ENCODE measurements at places on chromosomes 2 and 18.

GRCh38 chr2:237514474-237515130 is 27.6 kb downstream of the MLPH start:
- no peak for DNase-seq

DNA sequence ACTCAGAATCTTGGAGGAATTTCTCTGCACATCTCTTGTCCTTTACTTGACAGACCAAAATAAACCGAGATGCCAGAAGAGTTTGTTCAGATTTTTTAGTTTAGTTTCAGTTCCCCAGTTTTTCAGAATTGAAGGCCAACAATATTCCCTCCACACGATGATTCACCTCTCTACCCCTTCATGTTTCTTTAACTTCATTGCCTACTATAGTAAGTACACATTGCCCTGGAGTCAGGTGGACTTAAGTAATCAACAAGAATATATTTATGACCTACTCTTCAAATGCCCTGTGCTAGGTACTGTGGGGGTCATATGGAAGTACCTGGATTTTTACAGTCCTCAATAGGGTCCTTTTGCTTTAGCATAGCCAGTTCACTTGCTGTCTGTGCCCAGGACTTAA is 79.6 kb upstream of the CTLA4 start:
- peak; percentile 13 for DNase-seq

DNA sequence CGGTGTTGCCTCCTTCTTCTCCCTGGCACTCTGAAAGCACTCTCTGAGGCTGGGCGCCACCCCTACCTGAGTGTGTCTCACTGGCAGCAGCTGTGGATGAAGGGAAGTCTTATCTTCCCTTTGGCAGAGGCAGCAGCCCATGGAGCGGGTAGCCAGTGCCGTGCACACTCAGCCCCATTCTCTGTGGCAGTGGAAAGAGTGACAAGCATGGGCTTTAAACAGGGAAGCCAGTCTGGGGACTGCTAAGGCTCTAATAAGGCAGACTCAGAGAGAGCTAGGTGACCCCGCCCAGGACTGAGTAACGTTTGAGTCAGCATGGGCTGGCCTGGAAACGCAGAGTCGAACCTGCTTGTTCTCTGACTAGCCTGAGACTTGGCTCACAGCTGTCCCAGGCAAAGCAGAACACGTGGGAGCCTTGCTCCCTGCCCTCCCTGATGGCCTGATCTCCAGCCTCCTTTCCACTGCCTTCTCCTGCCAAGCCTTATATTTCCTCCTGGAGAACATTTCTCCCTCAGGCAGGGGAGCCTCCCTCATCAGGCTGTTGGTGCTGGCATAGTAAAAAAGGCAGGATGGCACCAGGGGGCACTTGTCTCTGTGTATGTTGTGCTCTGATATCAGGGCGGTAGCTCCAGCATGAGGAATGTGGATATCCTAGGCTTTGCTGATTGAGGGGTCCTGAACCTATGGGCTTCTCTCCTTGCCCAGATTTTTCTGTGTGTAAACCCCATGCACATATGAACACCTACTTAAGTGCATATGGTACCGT is 93.9 kb upstream of the LGALSL start:
- no peak for DNase-seq

DNA sequence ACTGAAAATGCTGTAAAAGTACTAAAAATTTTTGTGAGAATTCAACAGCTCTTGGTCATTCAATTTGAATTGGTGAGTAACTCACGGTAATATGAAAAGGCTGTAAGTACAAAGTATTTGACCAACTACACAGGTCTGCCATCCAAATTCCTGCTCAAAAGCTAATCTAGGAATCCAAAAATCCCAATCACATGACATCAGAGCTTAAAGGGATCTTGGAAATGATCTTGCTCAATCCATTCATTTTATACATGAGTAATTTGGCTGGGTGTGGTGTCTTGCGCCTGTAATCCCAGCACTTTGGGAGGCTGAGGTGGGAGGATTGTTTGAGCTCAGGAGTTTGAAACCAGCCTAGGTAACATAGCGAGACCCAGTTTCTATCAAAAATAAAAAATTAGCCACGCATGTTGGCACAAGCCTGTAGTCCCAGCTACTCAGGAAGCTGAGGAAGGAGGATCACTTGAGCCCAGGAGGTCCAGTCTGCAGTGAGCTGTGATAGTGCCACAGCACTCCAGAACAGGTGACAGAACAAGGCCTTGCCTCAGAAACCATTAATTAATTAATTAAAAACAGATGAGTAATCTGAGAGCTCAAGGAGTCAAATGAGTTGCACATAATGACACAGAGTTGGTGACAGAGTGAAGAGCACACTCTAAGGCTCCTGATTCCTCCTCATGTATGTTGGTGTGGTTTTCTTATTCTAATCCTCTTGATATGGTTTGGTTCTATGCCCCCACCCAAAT is 19.8 kb downstream of the SPIRE1 start:
- DNase-seq = no peak

GRCh38 chr18:24073791-24074190 is 59.2 kb downstream of the TTC39C start:
- no peak for DNase-seq

- no peak for DNase-seq
Observed at GRCh38 chr2:127094509-127095366, 12.2 kb downstream of the BIN1 start.

DNA sequence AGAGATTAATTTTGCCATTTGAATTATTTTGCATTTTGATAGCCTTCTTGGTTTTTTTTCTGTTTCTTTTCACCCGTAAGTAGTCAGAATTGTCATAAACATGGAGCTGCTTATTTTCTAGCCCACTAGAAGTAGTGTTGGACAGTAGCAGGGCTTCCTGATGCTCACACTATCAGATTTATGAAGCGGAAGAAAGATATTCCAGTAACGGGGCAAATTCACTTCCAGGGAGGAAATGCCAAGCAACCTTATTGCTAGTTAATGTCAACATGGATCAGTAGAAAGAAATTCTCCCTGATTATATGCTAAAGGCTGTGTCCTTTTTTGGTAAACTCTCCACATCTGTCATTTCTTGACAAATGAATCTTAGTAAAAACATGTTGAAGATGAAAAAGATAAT is 19.2 kb upstream of the ADAM23 start:
- DNase-seq = no peak

GRCh38 chr18:48356909-48357631 is 52.1 kb downstream of the ZBTB7C start:
- peak; percentile 98 for DNase-seq

DNA sequence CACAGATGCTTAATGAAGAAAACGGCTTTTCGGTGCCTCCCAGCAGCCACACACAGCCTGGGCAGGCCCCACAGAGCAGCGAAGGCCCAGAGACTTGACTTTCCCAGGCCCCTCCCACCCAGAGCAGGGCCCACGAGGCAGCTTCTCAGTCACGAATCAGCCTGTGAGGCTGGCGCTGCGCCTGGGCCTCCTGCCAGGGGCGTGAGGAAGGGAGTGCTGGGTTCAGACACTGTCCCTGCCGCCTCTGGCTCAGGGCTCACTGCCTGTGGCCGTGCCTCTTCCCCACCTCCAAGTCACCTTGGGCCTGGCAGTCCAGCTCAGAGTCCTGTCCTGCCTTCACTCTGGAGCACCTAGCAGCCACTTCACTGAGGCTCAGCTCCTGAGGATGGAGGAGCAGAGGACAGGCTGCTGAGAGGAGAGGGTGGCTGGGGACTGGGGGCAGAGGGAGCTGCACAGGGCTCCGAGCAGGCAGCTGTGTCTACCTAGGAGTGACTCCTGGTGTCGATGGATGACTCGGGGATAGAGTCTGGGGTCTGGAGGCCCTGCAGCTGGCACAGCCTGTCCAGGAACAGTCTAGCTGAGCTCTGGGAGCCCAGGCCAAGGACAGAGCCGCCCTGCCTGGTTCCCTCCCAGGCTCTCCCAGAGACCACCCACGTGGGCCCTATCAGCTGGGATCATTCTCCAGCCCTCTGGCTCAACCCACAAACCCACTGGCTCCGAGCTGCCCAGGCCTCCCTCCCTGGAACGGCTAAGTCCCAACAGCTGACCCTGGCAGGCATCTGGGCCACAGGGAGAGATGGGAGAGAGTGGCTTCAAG is 36.4 kb upstream of the FOSL2 start:
- DNase-seq = peak; percentile 36

DNA sequence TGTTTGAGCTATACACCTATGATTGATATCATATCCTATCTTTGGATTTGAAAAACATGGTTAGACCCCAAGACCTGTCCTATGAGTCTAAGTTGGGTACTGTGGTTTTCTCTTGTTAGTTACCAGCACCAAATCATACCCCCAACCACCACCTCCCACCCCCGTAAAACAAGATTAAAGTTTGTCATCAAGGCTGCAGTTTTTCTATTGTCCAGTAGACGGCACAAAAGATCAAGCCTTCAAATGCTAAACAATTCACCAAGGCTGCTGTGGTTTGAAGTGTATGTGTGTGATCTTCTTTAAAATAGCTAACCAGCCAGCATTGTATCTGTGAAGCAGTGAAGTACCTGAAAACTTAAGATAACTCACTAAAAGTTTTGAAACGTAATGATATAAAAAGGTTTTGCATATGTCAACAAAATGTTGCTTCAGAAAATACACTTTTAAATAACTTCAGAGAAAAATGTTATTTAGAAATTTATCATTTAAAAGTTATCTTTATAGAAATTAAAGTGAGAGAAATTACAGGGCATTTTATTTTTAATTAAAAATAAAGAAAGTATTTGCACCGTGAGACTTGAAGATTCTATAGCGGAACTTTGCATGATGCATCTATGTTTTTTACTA is 5.8 kb upstream of the MEIS1 start:
- DNase-seq = peak; percentile 81

- no peak for DNase-seq
Observed at GRCh38 chr2:65465124-65465523, 32.7 kb upstream of the SPRED2 start.

GRCh38 chr2:240913810-240914644 is 7.9 kb downstream of the CROCC2 start:
- DNase-seq = peak; percentile 58

- no peak for DNase-seq
Observed at GRCh38 chr2:147398996-147399395, 445.8 kb upstream of the ACVR2A start.

- DNase-seq = peak; percentile 41
Observed at GRCh38 chr2:24058564-24059271, 9.2 kb downstream of the FKBP1B start.

Measured in DMS53 (cell line).